HCT116 (cell line): ENCODE measurements at places on chromosomes 5 and 9. TPM values are rescaled to one million over a fixed set of nuclear protein-coding genes. Genes with fewer than 3 reads are reported as not detected.

- no peak for DNase-seq
These were observed 3.1 kb downstream of the RNF44 start for GRCh38 chr5:176533894-176534611.

GRCh38 chr9:113578882-113579282, 115.4 kb downstream of the RGS3 start:
- peak; percentile 59 for DNase-seq

GRCh38 chr5:73451224-73452130, 2.9 kb upstream of the FOXD1 start:
- DNase-seq = no peak

DNA sequence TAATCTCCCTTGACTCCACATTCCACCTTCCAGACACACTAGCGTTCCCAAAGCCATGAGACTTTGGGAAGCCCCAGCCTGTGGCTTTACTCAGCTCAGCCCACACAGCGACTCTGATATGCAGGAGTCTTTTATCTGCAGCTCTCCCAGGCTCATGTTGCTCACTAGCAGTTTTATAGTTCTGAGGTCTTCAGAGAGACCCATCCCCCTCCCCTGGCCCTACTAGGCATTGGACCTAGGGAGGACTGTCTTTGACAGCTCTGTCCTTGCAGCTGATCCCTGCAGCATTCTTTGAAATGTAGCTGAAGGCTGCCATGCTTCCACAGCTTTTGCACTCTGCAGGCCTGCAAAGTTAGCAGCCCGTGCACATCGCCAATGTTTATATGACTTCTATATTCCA, 19.9 kb upstream of the CYLC2 start:
- no peak for DNase-seq

DNA sequence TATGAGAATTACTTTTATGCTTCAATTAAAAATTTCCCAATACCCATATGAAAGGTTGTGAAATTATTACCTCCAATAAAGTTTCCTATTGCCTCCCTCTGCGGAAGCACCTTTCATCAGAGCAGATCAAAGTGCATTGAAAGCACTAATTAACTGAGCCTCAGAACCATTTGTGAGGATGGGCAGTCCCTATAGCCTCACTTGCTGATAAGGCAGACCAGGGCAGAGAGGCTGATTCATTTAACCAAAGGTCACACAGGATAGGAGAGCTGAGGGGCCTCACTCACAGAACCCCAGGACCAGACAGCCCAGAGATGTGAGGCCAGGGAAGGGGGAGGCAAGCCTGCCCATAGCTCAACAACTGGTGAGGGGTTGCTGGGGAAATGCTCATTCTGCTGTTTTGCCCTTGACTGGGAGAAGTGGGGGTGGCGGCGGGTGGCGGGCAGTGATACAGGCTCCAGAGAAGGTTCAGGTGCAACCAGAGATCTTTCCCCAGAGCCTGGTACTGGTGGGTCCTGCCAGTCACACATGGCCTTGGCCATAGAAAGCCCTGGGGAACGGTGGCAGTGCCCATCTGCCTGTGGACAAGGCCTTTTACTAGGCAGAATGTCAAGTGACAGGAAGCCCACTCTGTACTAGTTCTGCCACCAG, 57.9 kb downstream of the MACROH2A1 start:
- no peak for DNase-seq

DNA sequence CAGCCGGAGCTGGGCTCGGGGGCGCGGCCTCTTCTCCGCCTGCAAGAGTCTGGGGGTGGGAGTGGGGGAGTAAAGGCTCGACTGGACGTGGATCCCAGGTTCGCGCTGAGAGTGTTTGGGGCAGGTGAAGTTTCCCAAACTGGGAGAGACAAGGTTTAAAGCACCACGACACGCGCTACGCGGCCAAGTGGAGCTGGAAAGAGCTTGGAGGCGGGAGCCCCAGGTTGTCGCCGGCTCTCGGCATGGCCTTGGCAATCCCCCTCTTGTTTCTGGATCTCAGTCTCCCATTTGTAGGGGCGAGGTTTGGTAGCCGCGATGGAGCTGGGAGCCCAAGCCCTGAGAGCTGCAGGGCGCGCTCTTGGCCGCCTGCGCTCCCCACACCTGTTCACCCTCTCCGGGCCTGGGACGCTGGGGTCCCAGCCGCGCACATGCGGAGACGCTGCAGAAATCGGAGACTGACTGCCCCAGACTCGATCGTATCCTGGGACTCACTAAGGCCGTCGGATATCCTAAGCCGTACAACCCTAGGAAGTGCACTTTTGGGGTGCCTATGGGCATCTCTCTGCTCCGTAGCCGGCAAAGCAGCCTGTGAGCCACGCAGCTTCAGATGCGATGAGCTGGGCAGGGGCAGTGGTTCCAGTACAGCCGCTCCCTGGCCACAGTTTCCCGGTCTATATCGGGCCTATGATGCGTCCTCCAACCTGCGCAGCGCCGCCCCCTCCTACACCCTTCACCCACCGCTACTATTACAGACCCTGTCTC, 937 bp downstream of the TMOD1 start:
- DNase-seq = no peak

DNA sequence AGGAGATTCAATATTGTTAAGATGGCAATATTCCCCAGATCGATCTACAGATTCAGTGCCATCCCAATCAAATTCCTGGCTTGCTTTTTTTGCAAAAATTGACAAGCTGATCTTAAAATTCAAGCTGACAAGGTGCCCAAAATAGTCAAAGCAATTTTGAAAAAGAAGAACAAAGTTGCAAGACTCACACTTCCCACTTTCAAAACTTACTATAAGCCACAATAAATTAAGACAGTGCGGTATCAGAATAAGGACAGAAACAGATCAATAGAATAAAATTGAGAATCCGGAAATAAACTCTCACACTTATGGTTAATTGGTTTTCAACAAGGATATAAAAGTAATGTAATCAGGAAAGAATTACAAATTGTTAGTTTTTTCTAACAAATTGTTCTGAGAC, 97.1 kb downstream of the NRG2 start:
- DNase-seq = no peak

DNA sequence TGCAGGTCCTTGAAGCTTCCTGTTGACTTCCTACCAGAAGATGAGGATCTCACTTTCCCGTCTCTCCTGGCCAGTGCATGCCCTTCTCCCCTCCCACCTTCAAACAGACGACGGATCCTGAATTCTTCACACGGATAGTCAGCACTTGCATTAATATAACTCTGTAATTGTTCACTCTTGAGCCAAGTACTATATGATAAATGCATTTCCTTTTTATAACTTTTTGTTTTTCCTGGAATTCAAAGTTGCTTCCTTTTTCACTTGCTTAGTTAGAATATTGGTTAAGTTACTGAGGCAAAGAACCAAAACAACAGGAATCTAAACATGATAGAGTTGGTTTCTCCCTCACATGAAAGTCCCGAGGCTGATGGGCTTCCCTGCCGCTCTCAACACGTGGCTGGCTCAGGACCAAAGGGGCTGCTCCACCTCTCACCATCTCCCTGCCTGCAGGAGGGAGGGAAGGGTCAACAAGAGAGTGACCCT, 20.2 kb upstream of the EGFL7 start:
- DNase-seq = no peak

DNA sequence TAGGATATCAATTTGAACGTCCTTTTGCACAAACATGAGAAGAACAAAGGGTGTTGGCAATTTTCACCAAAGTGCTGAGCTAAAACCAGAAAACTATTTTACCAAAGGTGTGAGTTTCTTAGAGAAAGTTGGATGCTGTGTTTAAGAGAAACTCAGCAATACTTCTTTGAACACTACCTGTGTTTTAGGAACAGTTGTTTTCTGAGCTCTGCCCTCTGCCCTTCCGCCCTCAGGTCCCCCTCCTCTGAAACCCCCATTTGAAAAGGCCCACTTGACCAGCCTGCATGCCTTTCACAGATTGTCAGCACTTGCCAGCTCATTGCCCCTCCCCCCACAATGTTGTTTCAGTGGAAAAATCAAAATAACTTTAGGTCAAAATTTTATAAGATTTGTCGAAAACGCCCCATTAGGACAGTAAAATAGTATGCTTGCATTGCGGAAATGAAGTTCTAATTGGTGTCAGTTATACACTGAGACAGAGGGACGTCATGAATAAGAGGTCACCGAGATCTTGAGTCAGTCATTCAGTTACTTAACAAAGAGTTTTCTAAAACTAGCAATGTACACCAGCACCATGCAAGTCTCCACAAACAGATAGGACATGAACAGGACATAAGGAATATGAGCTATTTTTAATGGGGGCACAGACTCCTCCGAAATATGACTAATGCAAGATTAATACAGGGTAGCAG, 61.9 kb upstream of the IL7R start:
- DNase-seq = no peak

- no peak for DNase-seq
These were observed 65.0 kb downstream of the PKD2L2 start for GRCh38 chr5:137954131-137954879.

GRCh38 chr5:180207593-180207992, 1.4 kb downstream of the RASGEF1C start:
- DNase-seq = no peak

The PDE6A gene
- total RNA-seq = not detected

The DOCK8 gene
- 0.37 TPM for total RNA-seq

The LRRC19 gene
- not detected for total RNA-seq

The GARIN3 gene
- total RNA-seq = not detected

The LCN9 gene
- not detected for total RNA-seq

The GCNT4 gene
- total RNA-seq = 0.07 TPM

The QRFP gene
- total RNA-seq = not detected

The PDCD1LG2 gene
- not detected for total RNA-seq
